GM23338 (cell line): ENCODE measurements at places on chromosomes 5 and 9. TPM values are rescaled to one million over a fixed set of nuclear protein-coding genes. Genes with fewer than 3 reads are reported as not detected.

- H3K27me3 ChIP-seq = peaks cover 20% of the 10 kb centered on the region
- no peak for DNase-seq
- H3K36me3 ChIP-seq = no peaks in the 10 kb centered on the region
- no peak overlapping the region for H3K27ac ChIP-seq
- peaks cover 47% of the 10 kb centered on the region for H3K4me1 ChIP-seq
- no peak overlapping the region for H3K4me3 ChIP-seq
Measured at GRCh38 chr5:77987988-77988387, 211.8 kb upstream of the TBCA start.

Gene IFNK
- not detected in 2 replicates for total RNA-seq

Gene OR1Q1
- not detected in 2 replicates for total RNA-seq

DNA sequence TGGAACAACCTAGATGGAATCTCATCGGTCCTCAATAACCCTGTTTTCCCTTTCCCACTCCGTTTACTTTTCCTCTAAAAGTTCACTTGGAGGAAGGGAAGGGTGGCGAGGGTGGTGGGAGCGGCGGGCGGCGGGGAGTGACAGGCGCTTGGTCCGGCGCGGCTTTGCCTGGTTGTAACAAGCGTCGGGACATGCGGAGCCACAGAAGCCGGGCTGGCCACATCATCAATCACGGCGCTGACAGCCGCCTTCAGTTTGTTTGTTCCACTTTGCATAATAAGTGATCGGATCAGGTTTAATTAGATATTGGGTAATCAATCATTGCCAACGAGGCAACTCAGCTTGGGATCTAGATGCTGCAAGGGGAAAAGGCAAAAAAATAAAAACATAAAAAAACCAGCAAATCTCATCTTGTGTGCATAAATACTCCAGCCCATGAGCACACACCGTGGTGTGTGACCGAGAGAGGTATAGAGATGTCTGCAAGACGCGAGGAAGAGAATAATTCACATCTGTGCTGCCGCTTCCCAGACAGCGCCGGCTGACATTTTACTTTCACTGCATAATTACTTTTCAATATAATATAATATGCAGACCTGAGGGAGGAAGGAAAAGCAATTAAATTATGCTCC, 396.2 kb upstream of the IRX4 start:
- DNase-seq = no peak
- no peaks in the 10 kb centered on the region for H3K4me1 ChIP-seq
- no peaks in the 10 kb centered on the region for H3K36me3 ChIP-seq
- H3K27ac ChIP-seq = no peak overlapping the region
- H3K27me3 ChIP-seq = no peaks in the 10 kb centered on the region

DNA sequence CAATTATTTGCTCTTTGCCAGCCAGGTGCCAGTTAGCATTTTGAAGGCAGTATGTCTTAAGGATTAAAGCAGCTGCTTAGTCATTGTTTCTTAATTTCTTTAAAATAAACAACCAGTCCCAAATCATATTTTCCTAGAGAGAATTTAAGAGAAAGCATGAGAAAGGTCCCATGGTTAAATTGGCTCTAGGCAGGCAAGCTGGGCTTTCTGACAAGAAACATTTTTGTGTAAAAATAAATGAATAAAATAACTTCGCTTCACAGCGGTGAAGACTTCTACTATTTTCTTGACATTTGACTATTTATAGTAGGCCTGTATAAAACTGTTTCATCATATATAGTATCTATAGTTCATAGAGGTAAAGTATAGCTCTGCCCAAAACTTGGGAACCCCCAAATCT, 617.7 kb upstream of the C9orf72 start:
- no peak for DNase-seq
- H3K4me1 ChIP-seq = no peaks in the 10 kb centered on the region
- H3K36me3 ChIP-seq = no peaks in the 10 kb centered on the region
- no peaks in the 10 kb centered on the region for H3K27me3 ChIP-seq
- H3K27ac ChIP-seq = no peak overlapping the region

- no peak overlapping the region for H3K4me3 ChIP-seq
- no peaks in the 10 kb centered on the region for H3K36me3 ChIP-seq
- H3K27ac ChIP-seq = no peak overlapping the region
- H3K4me1 ChIP-seq = peaks cover 22% of the 10 kb centered on the region
- DNase-seq = no peak
- no peaks in the 10 kb centered on the region for H3K27me3 ChIP-seq
Measured at GRCh38 chr9:99119976-99120655, 15.2 kb downstream of the TGFBR1 start.

Gene PCDHGA2
- total RNA-seq = 0.82 and 1.0 TPM in 2 replicates
